ENCODE measurements at places on chromosomes 2 and 18.

- DNase-seq, result no peak
Observed at GRCh38 chr2:182586426-182586825, 129.6 kb upstream of the DNAJC10 start.

- DNase-seq, result no peak
Observed at GRCh38 chr2:6827566-6828298, 38.0 kb downstream of the CMPK2 start.

GRCh38 chr18:74142252-74142651, 5.4 kb downstream of the FBXO15 start:
- DNase-seq, result no peak

DNA sequence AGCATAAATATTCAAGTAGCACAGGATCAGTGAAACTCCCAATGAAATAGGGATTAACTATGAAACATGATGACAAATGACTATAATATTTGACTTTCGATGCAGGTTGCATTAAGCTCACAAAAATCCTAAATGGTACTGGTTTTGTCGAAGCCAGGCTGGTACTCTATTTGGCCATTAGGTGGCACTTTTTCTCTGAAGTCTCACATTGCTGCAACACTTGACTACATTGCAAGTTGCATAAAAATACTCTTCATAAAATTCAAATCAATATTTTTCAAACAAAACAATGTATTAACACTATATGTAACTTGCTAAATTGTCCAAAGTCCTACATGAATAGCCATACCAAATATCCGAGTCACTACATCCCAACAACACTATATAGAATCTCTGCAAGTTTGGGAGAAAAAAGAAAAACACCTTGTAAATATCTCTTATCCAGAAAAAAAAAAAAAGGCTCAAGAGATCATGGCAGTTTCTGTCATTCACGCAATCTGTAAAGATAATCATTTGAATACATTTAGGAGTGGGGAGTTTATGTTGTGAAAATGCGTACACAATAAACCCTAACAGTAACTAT, 9.5 kb downstream of the RTTN start:
- DNase-seq, result no peak

DNA sequence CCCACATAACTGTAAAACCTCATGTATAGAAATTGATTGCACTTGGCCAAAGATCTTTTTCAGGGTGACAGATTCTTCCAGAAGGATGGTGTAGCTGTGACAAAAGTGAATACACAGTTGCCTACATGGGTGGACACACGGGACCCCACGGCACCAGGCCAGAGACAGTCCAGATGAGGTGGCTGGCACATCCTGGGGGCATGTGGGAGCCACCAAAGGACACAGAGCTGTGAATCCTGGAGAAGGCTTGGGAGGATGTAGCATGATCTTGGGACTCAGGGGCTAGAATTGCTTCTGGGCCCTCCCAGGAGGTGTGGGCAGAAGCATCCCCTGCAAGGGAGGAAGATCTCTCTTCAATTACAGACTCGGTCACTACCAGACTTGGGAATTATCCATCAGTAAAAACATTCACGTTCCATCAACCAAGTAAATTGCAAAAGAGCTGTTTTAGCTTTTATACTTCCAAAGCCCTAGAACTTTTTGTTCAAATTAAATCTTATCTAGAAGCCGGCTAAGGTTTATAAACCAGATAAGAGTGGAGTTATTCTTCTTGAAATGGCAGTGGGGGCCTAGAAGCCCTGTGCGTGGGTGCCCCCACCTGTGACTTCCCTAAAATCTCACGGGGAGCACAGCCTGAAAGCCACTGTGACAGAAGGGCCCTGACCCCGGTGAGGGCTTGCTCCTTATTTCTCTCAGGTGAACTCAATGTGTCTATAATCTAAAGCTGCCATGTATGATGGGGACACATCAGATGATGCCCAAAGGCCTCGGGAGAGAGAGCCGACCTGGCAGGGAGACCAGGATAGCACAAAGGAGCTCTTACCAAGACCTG, 81.7 kb downstream of the SEPTIN10 start:
- DNase-seq, result no peak

DNA sequence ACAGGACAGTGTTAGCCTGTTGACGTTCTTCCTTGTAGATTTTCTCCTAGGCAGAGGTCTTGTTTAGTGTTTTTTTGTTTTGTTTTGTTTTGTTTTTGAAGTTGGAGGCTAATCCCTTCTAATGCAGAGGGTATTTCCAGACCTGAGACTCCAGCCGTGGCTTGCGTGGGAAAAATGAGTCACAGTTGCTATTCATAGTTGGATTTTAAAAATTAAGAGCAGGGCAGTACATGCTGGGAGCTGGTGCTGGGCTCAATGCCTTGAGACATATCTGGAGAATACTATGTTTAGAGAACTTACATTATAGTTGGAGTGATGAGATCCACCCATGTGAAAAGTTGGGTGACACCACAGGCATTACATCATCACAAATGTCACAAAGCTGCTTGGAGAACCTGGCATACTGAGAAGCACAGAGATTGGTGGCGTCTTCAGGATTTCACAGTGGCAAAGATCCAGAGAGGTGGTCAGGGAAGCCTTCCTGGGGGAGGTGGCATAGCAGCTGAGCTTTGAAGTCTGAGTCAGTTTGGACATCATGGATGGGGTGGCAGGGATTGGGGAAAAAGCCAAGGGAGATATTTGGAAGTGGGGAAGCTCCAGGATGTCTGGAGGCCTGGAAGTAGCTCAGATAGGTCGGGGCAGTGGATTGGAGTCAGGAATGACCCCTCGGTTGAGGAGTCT, 249.4 kb downstream of the LOXHD1 start:
- DNase-seq, result no peak

- DNase-seq, result no peak
Observed at GRCh38 chr2:205568620-205569019, 113.7 kb upstream of the NRP2 start.

GRCh38 chr18:78976765-78977636, 2.6 kb upstream of the SALL3 start:
- DNase-seq, result no peak

DNA sequence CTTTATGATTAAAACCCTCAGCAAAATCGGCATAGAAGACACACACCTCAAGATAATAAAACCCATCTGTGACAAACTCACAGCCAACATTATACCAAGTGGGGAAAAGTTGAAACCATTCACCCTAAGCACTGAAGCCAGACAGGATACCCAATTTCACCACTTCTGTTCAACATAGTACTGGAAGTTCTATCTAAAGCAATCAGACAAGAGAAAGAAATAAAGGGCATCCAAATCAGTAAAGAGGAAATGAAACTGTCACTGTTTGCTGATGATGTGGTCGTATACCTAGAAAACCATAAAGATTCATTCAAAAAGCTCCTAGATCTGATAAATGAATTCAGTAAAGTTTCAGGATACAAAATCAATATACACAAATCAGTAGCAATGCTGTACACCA, 16.4 kb upstream of the RPRD1A start:
- DNase-seq, result no peak

DNA sequence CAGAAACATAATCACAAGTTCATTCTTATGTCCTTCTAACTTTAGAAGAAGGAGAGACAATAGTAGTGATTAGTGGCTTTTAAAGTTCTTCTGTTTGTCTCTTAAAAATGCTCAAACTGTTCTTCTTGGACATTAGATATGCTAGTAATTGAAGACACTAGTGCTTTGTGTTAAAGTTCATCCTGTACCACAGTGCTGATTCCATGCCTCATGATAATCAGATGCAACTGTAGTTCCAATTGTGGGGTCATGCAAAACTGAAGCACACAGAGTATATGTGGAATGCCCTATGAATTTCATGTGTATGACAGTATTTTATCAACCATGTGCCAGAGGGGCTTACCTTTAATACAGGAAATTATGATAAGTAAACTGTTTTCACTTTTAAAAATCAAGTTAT, 11.4 kb upstream of the KCNJ13 start:
- no peak for DNase-seq

- no peak for DNase-seq
Observed at GRCh38 chr2:45506756-45507155, 104.3 kb downstream of the SRBD1 start.

DNA sequence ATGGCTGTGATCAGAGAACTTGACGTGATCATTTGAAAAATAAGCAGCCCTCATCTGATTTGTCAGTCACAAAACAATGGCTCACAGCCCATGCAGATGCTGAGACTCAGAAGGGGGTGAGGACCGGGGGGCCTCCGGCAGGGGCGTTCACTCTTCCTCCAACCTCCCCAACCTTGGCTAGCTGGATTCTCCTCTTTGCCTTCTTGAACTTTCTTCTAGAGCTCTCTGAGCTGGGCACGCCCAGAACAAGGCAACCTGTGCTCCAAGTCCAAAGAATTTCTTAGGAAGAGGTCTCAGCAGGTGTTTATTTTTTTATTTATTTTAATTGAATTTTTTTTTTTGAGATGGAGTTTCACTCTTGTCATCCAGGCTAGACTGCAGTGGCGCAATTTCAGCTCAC, 16.4 kb downstream of the EDAR start:
- DNase-seq, result no peak

DNA sequence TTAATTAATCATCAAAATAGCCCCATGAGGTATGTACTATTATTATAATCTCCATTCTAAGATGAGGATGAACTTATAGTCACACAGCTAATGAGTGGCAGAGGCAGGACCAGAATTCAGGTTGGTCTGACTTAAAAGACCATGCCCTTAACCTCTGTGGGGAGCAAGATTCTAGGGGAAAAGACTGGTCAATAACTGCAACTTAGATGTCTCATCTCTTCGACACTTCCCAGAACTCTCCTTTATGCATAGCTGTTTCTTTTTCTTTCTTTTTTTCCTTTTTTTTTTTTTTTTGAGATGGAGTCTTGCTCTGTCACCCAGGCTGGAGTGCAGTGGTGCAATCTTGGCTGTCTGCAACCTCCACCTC, 66.3 kb upstream of the RTN4 start:
- DNase-seq, result no peak

- DNase-seq, result no peak
Observed at GRCh38 chr2:15832030-15832709, 108.2 kb upstream of the MYCN start.

DNA sequence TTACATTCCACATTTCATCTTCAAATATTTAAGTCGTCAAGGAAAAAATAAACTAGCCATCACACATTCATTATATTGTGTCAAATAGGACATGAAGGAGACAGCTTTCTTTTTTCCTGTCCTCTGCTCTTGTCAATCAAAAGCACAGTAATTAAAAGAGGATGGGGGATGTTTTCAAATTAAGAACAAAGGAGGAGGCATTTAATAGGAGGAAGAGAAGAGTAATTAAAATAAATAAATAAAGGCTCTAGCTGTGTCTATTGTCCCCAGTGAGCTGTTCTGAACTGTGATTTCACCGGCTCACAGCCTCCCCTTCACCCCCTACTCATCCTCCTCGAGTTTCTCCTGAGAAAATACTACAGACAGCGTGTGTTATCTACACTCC, 1377.1 kb upstream of the PIK3C3 start:
- DNase-seq, result no peak

- no peak for DNase-seq
Observed at GRCh38 chr18:27017901-27018500, 152.5 kb upstream of the AQP4 start.

- no peak for DNase-seq
Observed at GRCh38 chr2:28631514-28632206, 120.0 kb upstream of the PPP1CB start.

- DNase-seq, result no peak
Observed at GRCh38 chr2:220959391-220959802, 612.7 kb downstream of the EPHA4 start.

DNA sequence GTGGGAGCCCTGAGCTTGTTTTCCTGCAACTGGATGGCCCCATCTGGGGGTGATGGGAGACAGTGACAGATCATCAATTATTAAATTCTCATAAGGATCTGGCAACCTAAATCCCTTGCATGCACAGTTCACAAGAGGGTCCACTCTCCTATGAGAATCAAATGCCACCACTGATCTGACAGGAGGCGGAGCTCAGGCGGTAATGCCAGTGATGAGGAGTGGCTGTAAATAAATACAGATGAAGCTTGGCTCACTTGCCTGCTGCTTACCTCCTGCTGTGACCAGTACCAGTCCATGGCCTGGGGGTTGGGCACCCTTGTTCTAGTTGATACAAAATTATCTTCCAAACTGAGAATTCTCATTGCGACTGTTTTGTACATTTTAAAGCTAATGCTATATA, 258.6 kb downstream of the CTNNA2 start:
- no peak for DNase-seq

- no peak for DNase-seq
Observed at GRCh38 chr18:48345596-48345995, 63.6 kb downstream of the ZBTB7C start.

DNA sequence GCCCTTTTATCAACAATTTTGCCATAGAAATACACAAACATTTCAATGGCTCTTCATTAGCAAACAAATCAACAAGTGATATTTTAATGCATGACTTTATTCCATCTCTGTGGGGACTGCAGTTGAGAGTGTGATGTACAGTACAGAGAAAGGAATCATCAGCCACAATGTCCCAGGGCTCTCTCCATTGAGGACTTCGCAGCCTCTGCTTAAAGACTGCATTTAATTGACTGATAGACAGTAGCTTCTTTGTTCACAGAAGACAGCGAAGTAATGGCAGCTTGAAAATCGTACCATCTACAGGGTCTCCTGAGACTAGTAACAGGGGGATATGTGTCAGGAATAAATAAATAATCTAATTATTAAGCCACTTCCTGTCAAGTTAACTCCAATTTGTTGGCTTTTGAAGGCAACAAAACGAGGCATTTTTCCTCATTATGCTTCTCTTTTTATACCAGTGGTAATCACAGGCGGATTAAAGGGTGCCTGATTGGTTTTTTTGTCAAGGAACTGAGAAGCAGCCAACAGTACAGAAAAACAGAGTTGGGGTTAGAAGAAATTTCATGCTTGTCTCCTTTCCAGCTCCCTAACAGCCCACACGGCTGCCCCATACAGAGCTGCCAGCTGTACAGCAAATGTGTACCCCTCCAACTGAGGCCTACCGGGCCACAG, 164.3 kb downstream of the ZNF521 start:
- no peak for DNase-seq

- no peak for DNase-seq
Observed at GRCh38 chr2:197862246-197862955, 58.0 kb downstream of the PLCL1 start.

DNA sequence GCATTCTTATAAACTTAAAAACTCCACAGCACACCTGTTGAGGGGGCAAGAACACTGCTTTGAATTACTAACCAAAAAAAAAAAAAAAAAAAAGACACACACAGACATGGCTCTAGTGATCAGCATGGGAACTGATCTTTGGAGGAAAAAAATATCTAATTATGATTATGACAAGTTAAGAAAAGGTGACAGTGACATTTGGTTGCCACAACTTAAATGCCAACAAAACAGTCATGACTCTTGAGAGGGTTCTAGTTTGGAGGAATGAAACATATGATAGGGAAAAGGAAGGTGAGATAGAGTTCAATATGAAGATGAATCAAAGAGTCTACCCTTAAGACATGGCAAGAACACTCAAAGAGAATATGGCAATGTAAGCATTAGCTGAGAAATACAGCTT, 20.6 kb downstream of the USP37 start:
- DNase-seq, result no peak

DNA sequence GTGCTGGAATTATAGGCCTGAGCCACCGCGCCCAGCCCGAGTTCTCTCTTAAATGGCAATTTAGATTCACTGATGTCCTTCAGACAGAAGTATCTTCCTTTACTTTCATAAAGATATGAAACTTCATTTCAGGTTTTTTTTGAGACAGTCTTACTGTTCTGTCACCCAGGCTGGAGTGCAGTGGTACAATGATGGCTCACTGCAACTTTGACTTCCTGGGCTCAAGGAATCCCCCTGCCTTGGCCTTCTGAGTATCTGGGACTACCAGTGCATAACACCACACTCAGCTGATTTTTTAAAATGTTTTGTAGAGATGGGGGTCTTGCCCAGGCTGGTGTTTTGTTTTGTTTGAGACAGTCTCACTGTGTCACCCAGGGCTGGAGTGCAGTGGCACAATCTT, 13.2 kb downstream of the ITGB1BP1 start:
- no peak for DNase-seq

GRCh38 chr18:59823596-59824195, 76.1 kb upstream of the PMAIP1 start:
- no peak for DNase-seq

Measured in activated CD8-positive, alpha-beta memory T cell treated with anti-CD3 and anti-CD28 coated beads for 1 hour (primary cell).